ENCODE measurements at places on chromosomes 7 and 10.

GRCh38 chr10:89981891-89982290 lies 280.5 kb downstream of the KIF20B start:
- DNase-seq, result no peak

DNA sequence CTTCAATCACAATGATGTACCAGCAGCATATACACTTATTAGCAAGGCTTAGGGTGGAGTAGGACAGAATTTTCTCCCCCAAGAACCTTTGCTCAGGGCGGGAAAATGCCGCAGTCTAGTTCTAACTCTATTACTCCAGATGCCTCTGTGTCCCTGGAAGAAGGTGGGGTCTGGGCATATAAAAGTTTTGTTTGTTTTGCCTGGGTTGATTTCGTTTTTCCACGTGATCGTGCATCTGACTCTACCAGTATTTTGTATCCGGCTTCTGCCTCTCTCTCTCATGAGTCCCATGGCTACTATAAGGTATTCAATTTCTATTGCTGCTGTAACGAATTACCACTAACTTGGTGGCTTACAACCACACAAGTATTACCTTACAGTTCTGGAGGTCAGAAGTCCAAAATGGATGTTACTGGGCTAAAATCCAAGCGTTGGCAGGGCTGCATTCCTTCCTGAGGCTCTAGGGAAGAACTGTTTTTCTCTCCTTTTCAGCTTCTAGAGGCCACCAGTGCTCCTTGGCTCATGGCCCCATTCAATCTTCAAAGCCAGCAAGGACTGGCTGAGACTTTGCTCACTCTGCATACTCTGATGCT lies 181.2 kb upstream of the PRSS58 start:
- DNase-seq, result no peak

- DNase-seq, result no peak
Measured at GRCh38 chr10:128693493-128694131, 567.4 kb upstream of the MKI67 start.

DNA sequence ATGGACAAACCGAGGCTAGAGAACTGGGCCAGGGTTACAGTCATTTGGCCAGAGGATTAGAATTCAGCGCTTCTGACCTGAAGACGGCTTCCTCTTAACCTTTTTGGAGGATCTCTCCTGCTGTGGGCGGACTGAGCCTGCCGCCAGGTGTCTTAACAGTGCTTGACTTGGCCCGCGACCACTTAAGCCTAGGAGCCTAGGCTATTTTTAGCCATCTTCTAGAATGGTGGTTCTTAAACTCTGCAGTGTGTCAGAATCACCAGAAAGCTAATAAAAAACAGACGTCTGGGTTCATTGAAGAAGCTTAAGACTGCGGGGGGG lies 722 bp downstream of the MDH2 start:
- no peak for DNase-seq

DNA sequence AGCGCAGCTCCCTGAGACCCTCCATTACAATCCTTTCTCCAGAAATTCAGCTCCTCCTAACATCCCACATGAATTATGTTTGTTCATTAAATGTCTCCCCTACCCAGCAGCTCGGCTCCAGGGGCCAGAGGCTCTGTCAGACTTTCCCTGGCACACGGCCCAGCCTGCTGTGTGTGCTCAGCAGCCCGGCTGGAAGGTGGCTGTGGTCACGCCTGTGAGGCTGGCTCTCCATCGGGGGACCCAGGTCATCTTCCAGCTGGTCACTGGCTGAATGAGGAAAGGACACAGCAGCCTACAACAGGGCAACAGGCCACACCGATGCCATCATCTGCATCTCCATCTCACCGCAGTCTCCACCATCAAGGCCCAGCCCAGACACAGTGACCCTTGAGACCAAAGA lies 219.8 kb downstream of the MAD1L1 start:
- DNase-seq, result no peak

DNA sequence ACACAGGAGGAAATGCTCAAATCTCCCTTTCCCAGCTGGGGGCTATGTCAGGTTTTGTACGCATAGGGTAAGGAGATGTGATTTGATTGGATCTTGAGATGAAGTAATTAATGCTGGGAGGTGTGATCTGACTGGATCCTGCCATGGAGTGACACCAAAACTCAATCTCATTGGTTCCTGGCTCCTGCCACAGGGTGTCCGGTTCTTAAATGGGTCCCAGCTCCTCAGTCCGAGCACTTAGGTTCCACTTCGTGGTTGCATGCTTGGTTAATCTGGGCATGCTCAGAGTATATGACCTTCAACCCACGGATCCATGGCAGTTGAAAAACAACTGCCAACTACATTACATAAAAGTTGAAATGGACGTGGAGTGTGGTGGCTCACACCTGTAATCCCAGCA lies 3.1 kb upstream of the ZNF12 start:
- no peak for DNase-seq

DNA sequence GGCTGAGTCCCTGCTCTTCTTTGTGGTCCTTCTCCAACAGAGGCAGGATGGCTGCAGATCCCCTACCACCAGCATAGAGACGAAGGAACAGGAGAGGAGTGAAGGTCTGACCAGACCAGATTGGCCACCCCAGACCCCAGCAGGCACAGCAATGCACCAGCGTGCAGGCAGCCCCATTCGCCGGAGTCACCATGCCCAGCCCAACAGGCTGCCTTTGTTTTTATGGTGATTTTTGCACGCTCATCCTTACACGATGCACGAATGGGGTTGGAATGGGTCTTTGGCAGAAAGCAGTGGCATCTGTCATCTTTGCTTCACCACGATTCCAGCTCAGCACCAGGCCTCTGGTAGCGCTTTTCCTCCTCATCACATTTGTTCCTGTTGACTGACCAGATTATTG lies 427.6 kb downstream of the INHBA start:
- DNase-seq, result no peak

DNA sequence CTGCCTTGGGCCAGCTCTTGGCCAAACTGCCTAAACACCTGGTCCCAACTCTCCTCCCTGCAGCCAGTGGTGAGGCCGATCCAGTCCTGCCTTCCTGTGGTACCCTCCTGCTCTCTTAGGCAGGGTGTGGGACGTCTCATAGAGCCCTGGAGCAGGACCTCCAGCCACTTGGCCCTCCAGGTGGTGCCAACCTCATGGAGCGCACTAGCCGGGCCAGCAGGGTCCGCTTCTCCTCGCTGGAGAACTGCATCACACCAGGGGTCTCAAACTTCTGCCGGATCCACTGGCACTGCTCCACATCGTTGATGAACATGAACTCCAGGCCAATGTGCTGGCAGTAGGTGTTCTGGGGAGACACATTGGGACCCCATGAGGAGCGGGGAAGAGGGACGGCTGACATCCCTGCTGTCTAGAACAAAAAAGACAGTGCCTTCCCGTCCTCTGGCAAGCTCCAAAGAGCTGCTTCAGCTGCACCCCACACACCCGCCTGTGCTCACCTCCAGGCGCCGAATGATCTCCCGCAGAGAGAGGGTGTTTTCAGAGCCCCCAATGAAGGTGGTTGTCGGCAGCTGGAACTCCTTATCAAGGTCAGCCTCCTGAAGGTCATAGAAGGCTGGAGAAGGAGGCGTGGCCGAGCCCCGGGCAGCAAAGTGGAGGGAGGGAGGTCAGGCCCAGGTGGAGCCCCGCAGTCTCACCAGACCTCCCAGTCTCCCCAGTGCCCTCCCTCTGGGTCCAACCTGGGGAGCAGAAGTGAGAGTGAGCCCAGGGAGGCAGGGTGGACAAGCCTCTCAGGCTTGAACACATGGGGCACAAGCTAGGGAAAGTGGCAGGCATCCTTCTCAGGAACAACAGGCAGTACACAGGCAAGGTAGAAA lies 10.2 kb downstream of the OGDHL start:
- no peak for DNase-seq

GRCh38 chr10:184911-185310 lies 49.7 kb downstream of the ZMYND11 start:
- no peak for DNase-seq

DNA sequence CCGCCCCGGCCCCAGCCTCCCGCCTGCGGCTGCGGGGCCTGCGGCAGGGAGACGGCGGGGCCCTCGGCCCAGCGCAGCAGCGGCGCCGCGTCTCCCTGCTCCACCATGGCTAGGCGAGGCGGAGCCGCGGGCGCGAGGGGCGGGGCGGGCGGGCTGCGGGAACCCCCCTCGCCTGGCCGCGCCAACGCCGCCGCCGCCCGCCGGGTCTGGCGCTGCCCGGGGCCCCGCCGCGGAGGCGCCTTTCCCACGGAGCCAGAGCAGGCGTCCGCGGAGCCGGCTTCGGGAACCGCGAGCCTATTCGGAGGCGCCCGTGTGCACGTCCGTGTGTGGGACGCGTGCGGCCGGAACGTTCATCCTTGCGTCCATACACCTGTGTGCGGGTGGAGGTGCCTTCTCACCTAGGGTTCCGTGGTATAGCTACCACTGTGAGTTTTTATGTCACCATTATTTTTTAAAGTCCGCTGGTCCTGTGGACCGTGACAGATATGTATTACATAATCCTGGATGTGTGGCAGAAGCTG lies at the start of gene DENND11:
TSS of gene DENND11 (minus strand) at position 120 of the 521 bp plus-strand sequence. CDS start at position 107, 13 bp downstream.
- no peak for DNase-seq

DNA sequence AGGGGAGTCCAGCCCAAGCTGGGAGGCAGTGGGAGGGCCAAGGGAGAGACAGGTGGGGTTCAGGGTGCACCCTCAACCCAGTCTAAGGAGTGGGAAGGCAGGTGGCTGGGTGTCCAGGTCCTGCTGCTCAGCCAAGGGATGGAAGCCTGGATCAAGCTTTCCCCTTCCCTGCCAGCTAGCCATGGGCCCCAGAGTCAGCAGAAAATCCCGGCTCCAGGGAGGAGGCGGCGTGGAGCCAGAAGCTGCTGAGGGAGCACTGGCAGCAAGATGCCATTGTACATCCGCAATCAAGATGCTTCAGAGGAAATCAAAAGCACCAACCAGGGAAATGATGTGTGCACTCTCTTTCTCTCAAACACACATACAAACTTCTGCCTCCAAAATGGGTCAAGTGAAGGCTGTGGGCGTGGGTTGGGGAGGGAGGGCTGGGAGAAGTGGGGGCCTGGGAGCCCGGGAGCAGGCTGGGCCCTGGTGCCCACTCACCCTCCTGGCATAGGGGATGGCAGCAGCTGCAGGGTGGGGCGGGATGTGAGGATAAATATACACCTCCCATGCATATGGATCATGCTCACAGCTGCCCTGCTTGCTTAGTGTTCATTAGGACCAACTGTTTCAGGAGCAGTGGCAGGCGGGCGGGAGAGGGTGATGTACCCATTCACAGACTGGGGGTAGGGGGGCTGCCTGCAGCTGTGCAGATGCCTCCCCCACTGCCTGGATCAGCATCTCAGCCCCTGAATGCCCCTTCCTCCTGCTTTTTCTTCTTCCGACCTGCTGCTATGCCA lies 24.2 kb downstream of the TRIM8 start:
- DNase-seq, result no peak

GRCh38 chr7:68411742-68412141 lies 1186.5 kb upstream of the AUTS2 start:
- DNase-seq, result no peak

GRCh38 chr10:72049969-72050781 lies 38.2 kb downstream of the SPOCK2 start:
- DNase-seq, result no peak

GRCh38 chr7:7176406-7177043 lies 5.8 kb upstream of the C1GALT1 start:
- DNase-seq, result no peak

DNA sequence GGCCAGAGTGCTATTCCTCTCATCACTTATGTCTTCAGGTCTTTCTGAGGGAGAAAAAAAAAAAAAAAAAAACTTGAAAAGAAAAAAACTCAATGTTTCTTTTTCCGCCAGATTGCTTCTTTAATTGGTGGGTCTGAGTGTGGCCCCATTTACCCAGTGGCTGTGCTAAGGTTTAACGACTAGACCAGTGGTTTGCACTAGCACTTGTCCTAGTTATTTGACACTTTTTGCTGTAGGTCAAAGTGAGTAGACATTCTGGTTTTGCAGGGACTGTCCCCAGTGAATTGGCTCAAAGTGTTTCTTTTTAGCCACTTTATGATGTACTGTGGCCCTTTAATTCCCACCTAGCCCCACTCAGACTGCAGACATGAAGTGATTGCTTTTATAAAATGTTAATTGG lies 273.3 kb downstream of the PTEN start:
- no peak for DNase-seq

GRCh38 chr7:155807065-155807671 lies 5.1 kb downstream of the SHH start:
- no peak for DNase-seq

DNA sequence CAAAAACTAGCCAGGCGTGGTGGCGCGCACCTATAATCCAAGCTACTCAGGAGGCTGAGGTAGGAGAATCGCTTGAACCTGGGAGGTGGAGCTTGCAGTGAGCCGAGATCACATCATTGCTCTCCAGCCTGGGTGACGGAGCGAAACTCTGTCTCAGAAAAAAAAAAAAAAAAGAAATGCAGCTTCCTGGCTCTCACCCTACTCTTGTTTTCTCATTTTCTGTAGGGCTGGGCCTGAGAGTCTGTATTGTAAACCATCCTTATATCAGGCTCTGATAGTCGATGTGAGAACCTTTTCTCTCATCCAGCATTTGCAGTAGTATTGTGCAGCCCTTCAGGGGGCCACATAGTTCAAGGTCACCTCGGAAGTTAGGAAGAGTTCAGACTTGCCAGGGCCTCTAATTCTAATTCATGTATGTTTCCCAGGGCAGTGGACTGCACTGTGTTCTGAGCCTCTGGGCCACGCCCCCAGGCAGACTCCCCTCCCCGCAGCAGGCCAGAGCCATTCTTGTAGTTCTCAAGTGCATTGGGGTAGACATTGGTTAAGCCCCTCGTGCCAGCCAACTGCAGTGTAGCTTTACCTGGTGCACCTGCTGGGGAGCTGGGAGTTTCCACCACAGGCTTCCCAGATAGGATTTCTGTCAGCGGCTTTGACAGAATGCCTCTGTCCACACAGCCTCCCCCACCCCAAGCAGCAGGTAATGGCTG lies 38.3 kb upstream of the PDCD4 start:
- DNase-seq, result no peak

DNA sequence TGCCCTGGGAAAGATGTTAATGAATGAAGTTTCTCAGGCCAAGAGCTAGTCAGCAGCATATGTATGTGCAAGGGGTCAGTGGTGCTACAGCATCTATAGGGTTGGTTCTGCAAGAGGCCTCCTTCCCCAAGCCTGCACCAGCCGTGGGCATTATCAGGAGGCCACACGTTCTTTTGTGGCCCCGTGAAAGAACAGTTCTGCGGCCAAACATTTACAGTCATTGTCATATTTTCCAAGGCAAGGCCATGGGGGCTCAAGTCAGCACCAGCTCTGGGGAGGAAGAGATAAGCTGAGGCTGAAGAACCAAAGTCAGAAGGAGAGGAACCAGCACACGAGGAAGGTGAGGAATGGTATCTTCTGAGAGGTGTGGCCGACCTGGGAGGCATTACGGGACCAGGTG lies 54.4 kb upstream of the TMEM72 start:
- DNase-seq, result no peak

GRCh38 chr10:93461807-93462178 lies 20.3 kb downstream of the MYOF start:
- DNase-seq, result no peak
